ENCODE measurements at places on chromosomes 5 and 9.

- DNase-seq = no peak
Measured at GRCh38 chr9:121868626-121869025, 217.2 kb downstream of the DAB2IP start.

DNA sequence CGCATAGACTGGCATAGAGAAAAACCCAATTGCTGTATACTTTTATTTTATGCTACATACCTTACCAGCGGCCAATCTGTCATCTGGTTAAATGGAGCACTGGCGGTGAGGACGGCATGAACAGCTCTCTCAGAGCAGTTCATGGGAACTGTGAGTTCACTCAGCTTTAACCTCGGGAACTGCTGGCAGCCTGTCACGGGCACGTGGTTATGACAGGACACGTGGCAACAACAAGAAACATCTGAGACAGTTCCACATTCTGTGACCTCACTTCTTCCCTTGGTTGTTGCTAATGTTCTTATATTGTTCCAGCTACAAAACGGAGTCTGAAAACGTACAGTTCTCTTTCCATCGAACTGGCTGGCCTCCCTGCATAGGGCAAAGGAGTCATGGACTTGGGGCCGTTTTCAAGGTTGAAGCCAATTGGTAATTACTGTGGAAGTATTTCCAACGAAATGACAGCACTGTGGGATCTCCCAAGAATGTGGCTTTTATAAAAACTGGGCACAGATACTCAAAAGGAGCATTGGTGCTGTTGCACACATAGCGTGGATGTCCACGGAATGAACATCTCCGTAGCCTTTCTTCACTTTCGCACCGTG, 246.3 kb upstream of the DAP start:
- no peak for DNase-seq

DNA sequence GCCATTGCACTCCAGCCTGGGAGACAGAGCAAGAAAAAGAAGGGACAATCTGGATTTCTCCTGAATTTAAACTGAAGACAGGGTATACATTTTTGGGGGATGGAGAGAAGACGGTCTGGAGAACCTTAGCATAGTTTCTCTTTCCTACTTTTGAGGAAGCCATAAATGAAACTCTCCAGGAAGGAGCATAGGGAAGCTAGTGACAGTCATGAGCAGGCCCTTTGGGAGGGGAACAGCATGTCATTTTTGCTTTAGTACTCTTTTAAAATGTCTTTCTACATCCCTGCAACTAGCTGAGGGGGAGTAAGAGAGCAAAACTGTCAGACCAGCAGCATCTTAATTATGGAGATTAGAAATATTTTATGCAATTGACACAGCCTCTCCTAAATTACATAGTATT, 8.2 kb upstream of the SLC44A1 start:
- no peak for DNase-seq

DNA sequence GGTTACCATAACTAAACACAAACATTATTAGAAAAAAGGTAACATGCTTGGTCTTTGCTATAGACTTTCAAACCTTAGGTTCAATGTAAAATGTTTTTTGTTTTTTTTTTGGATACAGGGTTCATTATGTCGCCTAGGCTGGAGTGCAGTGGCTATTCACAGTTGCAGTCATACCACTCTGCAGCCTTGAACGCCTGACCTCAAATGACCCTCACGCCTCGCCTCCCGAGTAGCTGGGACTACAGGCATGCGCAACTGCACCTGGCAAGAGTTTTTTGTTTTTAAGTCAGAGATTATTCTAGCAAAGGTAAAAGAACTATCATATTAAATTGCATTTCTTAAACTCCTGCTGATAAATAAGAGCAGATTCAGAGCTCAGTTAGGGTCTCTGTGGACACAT, 55.1 kb upstream of the NR5A1 start:
- no peak for DNase-seq

DNA sequence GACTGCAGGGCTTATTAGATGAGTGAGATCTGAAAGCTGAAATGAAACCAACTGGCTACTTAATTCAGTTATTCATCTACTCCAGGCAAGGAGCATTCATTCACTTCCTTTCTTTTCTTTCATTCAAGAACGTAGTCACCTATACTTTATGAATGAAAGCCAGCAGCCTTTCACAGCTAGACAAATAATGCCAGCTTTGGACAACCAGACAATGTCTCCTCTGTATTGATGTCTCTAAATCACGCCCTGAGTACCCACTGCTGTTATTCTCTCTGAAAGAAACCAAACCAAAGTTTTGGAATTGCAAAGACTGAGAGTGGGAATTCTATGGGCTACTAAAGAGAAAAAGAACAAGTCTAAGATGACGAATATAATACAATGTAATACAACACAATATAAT, 121.2 kb upstream of the PTPN3 start:
- no peak for DNase-seq

GRCh38 chr5:33755231-33755630, 136.6 kb downstream of the ADAMTS12 start:
- DNase-seq = no peak

- no peak for DNase-seq
Measured at GRCh38 chr5:10601246-10602030, 37.6 kb downstream of the ANKRD33B start.

DNA sequence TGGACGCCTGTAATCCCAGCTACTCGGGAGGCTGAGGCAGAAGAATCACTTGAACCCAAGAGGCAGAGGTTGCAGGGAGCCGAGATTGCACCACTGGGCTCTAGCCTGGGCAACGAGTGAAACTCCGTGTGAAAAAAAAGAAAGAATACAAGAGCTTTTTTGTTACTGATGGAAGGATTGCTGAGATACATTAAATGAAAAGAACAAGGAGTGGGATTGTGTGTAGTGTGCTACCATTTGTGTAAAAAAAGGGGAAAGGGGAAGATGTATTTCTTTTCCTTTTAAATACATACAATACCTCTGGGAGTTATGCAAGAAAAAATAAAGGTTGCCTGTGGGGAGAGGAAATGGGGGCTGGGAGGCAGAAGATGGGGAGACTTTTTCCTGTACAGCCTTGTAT, 14.7 kb upstream of the GARNL3 start:
- DNase-seq = no peak

DNA sequence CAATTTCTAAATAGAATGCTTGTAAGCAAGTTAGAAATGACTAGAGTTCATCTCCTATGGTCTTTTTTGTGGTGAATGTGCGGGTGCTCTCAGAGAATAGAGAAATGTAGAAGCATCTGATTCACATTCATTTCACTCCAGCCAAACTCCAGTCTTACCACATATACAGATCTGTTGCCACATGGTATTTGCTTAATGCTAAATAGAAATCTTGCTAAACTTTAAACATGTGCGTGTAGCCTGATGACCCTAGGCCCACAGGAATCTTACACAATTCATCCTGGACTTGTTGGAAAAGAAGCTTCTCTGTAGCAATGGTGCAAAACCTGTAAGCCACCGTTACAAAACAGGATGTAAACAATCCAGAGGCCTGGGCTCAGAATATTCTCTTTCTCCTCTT, 135.2 kb downstream of the PCSK1 start:
- no peak for DNase-seq

DNA sequence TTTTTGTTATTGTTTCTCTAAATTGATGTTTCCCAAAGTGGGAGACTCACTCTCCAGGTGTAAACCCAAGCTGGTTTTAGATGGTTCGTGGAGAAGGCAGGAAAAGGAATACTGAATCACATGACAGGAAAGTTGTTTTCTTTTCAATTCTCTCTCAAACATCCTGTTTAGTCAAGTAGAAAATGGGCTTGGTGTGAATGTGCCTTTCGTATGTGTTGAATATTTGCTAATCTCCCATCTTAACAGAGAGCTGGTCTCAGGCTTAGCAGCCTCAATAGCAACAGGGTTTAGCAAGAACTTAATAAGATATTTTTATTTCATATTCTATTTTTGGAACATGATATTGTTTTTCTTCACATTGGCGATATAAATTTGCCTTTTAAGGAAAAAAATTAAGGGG, 119.7 kb downstream of the INSYN2B start:
- no peak for DNase-seq

GRCh38 chr9:94948567-94949235, 222.2 kb downstream of the AOPEP start:
- DNase-seq = no peak

- no peak for DNase-seq
Measured at GRCh38 chr9:116900007-116900367, 212.9 kb downstream of the TRIM32 start.

DNA sequence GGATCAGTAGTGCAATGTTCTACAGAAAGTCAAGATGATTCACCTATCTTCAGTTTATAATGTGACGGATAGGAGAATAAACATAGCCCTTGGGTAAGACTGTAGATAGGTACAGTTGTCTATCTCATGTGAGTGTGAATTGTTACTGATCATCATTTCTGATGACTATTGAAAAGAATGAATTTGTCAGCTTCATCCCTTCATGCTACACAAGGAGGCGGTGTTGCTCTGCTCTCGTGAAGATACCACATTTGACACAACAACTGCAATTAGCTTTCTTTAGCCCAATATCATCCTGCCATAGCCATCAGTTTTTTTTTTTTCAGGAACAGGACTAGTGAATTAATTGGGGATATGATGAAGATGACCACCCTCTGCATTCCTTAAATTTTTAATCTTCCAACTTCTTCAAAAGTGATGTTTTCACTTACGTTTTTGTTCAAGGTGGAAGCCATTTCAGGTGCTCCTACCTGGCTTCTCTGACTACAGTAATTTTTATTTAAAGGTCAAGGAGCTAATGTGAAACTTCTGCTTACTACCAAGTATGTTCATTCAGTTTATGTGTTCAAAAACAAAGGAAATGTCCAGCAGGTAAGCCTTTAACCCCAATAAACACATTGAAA, 152.9 kb upstream of the MOCS2 start:
- DNase-seq = no peak

DNA sequence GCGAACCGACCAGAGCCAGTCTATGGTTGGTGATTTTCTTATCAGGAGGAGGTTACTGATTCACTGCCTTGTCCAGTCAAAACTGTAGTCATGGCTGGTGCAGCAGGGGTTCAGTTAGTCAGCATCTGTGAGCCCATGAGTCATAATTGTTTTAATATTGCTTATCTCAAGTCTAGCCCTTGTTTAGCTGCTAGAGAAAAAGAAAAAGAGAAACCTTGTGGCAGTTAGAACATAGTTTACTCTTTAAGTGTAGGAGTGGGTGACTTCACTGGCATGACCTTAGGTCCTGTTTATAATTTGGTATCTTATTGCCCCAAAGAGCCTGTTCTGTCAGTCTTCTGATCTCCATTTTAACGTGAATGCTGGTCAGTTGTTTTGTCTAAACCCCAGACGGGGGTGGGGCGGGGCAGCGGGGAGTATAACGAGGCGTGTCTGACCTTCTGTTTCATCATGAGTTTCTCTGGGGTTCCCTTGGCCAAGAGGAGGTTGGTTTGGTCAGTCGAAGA, 76.9 kb upstream of the NFIL3 start:
- no peak for DNase-seq

GRCh38 chr5:81729276-81729675, 21.6 kb downstream of the SSBP2 start:
- DNase-seq = no peak

DNA sequence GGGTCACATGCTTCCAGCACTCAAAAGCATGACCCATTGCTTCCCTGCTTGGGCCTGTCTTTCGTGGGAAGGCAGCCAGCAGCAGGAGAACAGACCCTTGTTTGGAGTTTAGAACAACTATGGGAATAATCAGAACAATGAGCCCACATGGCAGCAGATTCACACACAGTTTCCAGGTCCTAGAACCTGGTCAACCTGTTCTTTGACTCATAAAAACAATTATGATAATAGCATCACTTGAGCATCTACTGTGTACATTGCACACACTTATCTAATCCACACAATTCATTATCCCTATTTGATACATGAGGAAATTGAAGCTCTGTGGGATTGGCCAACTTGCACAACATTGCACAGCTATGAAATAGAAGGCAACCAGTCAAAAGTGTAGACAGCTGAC, 41.7 kb downstream of the KLF4 start:
- DNase-seq = no peak

GRCh38 chr5:168471785-168472184, 14.5 kb upstream of the RARS1 start:
- no peak for DNase-seq

GRCh38 chr9:98092613-98092931, 26.4 kb downstream of the TRIM14 start:
- DNase-seq = no peak

DNA sequence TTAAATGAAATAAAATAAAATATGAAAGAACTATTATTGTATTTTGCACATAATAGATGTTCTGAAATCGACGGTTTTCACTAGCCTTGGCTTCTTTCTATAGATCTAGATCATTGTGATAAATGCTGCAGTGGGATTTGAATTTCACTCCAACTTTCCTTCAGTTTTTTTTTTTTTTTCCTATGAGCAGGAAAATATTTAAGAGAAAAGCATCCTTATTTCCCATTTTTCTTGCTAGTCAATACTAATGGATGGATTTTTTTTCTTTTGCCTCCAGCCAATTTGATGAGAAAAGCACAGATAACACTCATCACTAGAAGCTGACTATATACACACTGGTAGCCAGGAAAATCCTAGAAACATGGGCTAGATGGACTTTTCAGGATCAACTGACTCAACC, 249.0 kb downstream of the NFIB start:
- no peak for DNase-seq

GRCh38 chr5:80195837-80196400, 59.9 kb downstream of the SERINC5 start:
- DNase-seq = no peak

DNA sequence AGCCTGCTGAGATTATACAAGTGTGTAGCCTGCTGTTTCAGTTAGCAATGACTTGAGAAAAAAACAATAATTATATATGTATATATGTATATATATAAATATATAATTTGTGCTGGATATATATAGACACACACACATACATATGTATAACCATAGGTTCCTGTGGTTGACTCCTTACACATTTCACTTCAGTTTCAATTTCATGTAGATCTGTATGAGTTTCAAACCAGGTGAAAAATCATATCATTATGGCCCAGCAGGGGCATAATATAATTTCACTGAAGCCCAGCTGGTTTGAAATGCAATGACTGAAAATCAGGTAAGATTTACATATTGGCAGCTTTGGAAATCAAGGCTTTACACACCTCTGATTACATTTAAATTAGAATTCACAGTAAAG, 690.4 kb upstream of the CDH18 start:
- DNase-seq = no peak

DNA sequence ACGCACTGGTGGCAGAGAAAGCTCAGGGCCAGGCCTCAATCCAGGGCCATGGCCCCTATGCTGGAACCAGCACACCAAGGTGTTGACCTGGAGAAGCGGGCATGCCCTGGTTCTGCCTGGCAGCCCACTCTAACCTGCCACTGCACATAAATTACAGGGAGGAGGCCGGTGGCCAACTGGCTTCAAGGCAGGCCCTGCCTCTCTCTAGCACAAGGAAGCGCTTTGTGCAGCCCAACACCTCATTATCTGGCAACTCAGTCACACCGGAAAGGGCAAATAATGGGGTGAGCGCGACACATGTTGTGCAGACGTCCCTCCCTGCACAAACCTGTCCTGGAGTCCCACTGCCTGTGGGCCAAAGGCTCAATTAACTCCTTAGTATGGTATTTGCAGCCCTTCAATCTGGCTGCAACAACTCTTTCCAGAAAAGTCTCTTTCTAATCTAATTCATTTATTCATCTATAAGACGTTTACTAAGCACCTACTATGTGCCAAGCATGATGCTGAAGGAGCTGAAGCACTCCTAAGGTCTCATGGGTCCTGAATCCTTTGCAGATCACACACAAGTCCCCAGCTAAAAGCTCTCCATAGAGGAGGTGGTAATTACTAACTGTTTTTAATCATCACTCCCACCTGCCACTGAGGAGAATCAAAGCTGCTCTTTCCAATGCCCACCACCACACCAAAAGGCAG, 24.9 kb downstream of the SHB start:
- no peak for DNase-seq

- no peak for DNase-seq
Measured at GRCh38 chr9:99360026-99360425, 137.9 kb downstream of the SEC61B start.

- no peak for DNase-seq
Measured at GRCh38 chr9:137611623-137612609, 6.4 kb downstream of the ARRDC1 start.

Data from stimulated activated CD8-positive, alpha-beta memory T cell treated with anti-CD3 and anti-CD28 coated beads, Interleukin-4, amount 100 ng/mL, for 4 hours (primary cell).